ENCODE measurements at places on chromosomes 13 and 19.

DNA sequence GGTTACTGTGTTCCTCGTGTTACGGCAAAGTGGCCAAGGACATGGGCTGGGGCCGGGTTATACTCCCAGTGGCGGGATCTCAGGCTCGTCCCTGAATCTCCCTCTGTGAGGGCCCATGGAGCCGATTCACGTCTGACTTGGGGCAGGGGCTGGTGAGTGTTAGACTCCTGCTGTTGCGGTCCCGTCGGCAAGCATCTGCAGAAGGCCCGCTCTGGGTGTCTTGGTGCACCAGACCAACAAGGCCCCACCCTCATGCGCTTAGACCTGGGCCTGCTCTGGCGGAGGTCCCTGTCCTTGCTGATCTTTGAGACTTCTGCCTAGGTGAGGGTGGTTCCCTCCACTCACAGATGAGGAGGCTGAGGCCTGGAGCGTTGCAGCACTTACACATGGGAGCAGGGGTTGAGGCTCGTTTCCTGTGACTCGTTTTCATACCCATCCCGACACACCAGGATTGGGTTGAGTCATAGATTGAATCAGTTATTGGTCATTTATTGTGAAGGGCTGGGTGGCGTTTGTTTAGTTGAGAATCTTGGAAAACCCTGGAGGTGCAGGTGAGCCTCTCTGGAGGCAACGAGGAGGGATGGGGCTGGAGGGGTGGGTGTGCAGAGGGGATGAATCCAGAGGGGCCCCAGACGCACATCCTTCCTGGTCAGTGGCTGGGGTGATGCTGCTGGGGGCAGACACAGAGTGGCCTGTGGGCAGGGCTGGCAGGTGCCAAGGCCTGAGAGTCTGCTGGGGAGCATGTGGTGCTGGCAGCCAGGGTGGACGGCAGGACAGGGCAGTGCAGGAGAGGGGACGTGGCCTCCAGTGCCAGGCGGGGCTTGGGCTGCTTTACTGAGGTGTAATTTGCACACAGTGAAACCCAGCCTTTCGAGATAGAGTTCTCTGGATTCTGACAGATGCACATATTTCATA lies 4.6 kb downstream of the EPN1 start:
- DNase-seq, result no peak

DNA sequence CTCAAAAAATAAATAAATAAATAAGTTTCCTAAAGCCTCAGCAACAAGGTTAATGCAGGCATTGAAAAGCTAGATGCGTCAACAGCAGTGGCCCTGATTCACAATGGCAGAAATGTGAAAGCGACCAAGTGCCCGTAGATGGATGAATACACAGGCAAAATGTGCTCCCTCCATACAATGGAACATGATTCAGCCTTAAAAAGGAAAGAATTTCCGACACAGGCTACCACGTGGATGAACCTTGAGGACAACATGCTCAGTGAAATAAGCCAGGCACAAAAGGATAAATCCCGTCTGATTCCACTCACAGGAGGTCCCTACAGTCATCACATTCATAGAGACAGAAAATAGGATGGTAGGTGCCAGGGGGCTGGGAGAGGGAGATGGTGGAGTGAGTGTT lies 31.7 kb downstream of the INSR start:
- no peak for DNase-seq

- DNase-seq, result no peak
Observed at GRCh38 chr19:50939596-50939995, 13.2 kb downstream of the KLK5 start.

- DNase-seq, result peak; percentile 86
Observed at GRCh38 chr19:46786236-46787039, 2.0 kb downstream of the SLC1A5 start.

GRCh38 chr19:47230054-47230920 lies 712 bp downstream of the BBC3 start:
- peak; percentile 91 for DNase-seq

DNA sequence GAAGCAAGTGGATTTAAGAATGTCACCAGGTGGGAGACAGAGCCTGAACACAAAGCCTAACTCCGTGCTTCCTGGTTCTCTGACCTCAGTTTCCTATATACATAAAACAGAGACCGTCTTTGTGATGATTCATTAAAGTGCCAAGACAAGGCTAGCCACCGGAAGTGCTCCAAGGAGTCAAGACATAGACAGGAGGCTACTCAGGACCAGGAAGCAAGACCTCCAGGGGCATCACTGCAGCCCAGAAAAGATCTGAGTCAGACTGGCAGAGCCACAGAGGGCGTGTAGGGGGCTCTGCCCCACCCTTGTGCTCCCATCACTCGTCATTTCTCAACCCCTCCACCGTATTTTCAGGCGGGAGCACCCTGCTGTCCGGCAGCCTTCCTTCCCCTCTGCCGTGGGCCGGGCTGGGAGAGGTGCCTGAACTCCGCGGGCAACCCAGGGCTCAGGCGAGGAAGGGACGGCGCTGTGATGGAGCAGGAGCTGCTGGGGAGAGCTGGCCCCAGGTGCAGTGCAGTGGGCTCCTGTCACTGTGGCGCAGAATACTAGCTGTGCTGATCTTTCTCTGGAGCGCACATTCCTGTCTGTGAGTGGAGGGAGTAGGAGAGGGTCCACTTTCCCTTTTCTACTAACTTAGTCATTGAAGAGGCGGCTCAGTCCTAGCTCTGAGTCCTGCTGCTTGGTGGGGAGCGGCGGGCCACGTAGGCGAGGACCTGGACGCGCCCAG lies 134.7 kb upstream of the GPR12 start:
- DNase-seq, result no peak

GRCh38 chr19:409516-410242 lies 732 bp upstream of the C2CD4C start:
- DNase-seq, result peak; percentile 60

GRCh38 chr19:1241417-1242095 lies at the start of gene ATP5F1D:
TSS of gene ATP5F1D (plus strand) at chr19:1241751. CDS start at chr19:1241851, 100 bp downstream.
- DNase-seq, result peak; percentile 98

- no peak for DNase-seq
Observed at GRCh38 chr13:32824675-32825074, 191.5 kb upstream of the KL start.

DNA sequence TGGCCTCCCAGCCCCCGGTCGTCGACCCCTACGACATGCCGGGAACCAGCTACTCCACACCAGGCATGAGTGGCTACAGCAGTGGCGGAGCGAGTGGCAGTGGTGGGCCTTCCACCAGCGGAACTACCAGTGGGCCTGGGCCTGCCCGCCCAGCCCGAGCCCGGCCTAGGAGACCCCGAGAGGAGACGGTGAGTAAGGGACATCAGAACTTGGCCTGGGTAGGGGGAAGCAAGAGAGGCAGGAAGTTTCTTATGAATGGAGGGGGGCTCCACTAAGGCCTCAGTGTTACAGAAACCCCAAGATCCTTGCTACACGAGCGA lies 2.9 kb downstream of the FOSB start:
- DNase-seq, result peak; percentile 69

DNA sequence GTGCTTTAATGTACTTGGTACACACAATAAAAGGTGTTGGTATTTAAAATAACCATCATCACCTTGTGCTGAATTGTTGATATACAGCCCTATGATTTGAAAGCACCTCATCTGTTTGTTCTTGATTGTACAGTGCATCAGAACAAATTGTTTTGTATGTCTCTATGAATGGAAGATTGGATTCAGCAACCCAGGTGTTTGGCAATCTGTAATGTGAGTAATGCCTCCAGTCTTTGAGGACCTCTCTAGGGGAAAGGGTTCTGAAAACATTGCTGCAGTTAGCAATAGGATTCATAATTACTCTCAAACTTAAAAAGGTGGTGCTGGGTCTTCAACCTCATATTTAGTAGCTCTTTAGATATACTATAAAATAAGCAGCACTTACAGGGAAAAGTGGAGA lies 341.8 kb downstream of the OXGR1 start:
- DNase-seq, result no peak

- DNase-seq, result no peak
Observed at GRCh38 chr19:4678881-4679790, 9.0 kb upstream of the MYDGF start.

GRCh38 chr19:16146112-16146511 lies 2.6 kb downstream of the HSH2D start:
- DNase-seq, result no peak

DNA sequence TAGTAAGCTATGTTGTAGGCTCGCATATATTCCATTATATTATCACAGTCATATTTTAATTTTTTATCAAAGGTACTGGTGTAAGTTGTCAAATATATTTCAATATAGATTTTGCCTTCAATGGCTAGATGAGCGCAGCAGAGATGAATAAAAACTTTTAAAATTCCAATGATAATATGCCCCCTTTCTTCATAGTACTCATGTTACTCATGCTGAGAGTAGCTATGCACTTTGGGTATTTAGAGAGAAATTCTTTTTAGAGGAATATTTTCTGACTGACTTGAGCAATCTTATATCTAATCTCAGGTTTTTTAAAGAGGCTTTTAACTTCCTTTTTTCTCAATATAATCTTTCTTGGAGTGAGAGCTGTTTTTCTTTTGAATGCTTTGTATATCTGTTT lies 11.4 kb downstream of the ZNF254 start:
- DNase-seq, result no peak

All from upper lobe of right lung (tissue), 1 donor.